ENCODE measurements at places on chromosomes 4 and X.

DNA sequence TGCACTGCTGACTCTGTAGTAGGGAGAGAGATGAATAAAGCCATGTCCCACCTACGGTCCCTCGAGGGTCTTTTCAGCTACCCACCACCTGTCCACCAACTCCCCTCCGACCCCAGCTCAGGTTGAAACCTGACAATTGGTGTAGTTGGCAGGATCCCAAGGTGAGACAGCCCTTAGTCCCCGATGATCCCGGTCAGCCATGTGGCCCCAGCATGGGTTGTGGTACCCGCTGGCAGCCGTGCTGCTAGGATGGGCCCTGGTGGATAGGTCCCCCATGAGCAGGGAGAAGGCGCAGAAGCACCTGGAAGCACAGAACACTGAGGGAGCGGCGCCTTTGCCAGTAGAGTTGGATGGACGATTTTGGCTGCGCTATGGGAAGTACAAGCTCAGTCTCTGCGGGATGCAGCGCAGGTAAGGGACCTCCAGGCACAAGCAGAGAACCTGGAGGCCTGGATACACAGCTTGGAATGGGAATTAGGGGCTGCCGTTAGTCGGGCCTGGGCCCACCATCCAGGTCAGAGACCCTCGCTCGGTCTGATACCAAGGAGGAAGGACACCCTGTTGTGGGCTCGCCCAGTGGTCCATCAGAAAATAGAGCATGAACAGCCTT, 694.6 kb upstream of the AGA start:
- DNase-seq: no peak

- DNase-seq: no peak
Observed at GRCh38 chr4:3062471-3062870, 11.9 kb downstream of the HTT-AS start.

- no peak for DNase-seq
Observed at GRCh38 chrX:141897690-141898089, 6.0 kb upstream of the MAGEC1 start.

GRCh38 chr4:95388911-95389310, 159.9 kb downstream of the UNC5C start:
- DNase-seq: no peak

- DNase-seq: no peak
Observed at GRCh38 chr4:63214076-63214475, 1195.2 kb downstream of the TECRL start.

Measured in stimulated activated CD8-positive, alpha-beta memory T cell treated with anti-CD3 and anti-CD28 coated beads, Interleukin-15, amount 100 ng/mL, for 1 hour (primary cell).